ENCODE measurements at places on chromosomes 6 and 20.

DNA sequence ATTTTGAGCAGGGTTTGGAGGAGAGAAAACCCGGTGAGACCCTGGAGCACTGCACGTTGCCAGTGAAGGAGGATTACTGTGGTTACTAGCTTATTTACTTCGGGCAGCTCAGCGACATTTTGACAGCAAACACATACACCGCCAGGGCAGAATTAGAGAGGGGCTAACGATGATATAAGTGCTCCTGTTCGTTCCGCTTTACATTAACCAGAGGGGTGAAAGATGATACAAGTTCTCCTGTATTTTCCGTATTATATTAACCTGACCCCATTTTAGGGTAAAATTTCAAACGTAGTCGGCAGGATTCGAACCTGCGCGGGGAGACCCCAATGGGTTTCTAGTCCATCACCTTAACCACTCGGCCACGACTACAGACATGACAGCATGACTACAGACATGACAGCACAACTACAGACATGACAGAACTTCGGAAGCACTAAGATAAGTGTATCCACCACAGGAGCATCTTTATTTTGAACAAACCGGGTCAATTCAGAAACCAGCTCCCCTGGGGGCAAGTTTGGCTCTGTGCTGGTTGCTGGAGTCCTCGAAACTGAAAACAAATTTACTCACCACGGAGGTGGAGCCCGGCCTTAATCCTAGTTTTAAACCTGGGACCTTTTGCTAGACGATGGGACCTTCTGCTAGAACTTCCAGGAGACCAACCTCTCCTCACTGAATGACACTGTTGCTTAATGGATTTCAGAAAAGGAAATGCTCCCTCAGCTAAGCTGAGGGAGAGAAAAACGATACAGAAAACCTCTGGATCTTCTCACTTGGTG, 80.4 kb upstream of the ZNF184 start:
- no peak for DNase-seq

GRCh38 chr20:15364781-15365180, 1027.4 kb upstream of the FLRT3 start:
- DNase-seq: no peak

GRCh38 chr6:62286470-62286843, 432 bp upstream of the KHDRBS2 start:
- DNase-seq: no peak

- DNase-seq: no peak
These were observed 119.2 kb upstream of the ASCC3 start for GRCh38 chr6:101000341-101000740.

DNA sequence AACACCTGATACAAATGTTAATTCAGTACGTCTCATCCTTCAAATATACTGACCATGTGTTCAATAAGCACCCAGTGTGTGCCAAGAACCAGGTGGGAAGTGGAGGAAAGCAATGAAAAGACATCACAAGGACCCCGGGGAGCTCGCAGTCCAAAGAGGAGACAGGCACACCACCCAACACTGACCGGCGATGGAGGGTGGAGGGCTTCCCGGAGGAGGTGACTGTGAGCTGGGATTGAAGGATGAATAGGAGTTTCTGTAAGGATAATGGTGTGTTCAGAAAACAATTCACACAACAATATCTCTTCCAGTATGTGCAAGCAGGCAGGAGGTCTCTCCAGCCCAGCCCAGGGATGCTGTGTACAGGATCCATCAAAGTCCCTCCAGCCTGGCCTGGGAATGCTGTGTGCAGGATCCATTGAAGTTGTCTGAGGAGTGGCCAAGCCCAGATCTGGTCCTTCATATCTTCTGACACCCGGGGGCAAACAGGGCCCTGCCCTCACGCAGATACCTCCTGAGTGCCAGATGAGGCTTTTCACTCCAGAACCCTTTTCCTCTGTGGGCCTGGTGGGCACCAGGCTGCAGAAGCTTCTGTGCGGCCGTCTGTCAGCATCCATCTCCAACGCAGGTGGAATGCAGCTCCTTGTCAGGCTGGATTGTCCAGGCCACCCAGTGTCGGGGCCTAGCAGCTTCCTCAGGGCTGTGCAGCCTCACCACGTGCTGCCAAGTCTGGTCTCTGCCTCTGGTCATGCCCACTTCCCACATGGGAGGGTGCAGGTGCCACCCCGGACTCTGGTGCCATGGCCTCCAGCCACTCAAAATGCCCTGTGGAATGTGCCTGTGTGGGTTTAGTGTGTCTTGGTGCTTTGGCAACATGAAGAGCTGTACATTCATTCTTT, 36.3 kb downstream of the DLL1 start:
- DNase-seq: no peak

All from coronary artery (tissue), 2 donors.